ENCODE measurements at places on chromosomes 4 and X.

- DNase-seq = no peak
Observed at GRCh38 chr4:168713253-168713652, 216.4 kb downstream of the PALLD start.

DNA sequence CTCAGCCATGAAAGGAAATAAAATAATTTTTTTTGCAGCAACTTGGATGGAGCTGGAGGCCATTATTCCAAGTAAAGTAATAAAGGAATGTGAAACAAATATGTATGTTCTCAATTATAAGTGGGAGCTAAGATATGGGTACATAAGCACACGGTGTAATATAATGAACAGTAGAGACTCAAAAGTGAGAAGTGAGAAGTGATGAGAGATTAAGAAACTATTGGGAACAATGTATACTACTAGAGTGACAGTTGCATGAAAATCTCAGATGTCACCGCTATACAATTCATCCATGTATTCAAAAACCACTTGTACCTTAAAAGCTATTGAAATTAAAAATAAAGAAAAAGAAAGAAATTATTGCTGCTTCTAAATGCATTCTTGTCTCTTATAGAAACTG is 182.9 kb upstream of the TACR3 start:
- DNase-seq = no peak

GRCh38 chrX:45716750-45717149 is 516.1 kb upstream of the DIPK2B start:
- no peak for DNase-seq

DNA sequence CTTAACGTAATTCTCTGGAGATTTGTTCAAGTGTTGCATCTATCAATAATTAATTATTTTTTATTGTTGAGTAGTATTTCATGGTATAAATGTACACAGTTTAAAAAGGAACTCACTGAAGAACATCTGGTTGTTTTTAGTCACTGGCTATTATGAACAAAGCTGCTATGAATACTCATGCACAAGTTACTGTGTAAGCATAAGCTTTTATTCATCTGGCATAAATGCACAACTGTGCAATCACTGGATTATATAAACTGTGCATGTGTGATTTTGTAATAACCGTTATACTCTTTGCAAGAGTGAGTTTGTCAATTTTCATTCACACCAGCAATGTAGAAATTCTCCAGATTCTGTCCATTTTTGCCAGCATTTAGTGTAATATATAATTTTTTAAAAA is 43.8 kb upstream of the UBQLN2 start:
- DNase-seq = no peak

GRCh38 chrX:47321823-47322371 is 48.5 kb upstream of the ZNF157 start:
- no peak for DNase-seq

GRCh38 chrX:70494441-70494840 is 49.8 kb downstream of the DLG3 start:
- no peak for DNase-seq

GRCh38 chrX:24184018-24184417 is 34.5 kb downstream of the ZFX start:
- DNase-seq = peak; percentile 54

DNA sequence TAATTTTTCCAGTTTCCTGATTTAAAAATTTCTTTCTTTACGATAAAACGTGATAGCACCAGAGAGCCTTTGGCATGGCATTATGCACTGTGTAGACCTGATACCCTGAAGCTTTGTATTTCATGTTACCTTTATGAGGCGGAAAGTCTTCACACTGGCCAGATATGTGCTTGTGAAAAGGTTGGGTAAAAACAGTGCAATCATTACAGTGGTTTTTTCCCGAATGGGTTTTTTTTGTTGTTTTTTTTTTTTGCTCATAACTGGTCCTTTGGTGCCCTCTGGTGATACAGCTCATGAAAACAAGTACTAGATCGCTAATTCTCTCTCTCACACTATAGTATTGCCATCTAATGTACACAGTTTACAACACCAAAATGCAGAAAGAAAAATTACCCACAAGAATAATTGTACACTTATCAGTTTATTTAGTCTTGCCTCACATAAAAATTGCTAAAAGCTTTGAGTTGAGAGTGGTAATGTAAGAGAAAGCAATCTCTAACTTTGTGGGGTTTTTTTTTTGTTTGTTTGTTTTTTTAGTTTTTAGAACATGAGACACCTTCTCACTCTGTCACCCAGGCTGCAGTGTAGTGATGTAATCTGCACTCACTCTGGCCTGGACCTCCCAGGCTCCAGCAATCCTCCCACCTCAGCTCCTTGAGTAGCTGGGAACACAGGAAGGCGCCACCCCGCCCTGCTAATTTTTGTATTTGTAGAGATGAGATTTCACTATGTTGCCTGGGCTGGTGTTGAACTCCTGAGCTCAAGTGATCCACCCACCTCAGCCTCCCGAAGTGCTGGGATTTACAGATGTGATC is 21.3 kb downstream of the SPCS3 start:
- DNase-seq = peak; percentile 44

- no peak for DNase-seq
Observed at GRCh38 chrX:122567911-122568310, 616.2 kb upstream of the GRIA3 start.

DNA sequence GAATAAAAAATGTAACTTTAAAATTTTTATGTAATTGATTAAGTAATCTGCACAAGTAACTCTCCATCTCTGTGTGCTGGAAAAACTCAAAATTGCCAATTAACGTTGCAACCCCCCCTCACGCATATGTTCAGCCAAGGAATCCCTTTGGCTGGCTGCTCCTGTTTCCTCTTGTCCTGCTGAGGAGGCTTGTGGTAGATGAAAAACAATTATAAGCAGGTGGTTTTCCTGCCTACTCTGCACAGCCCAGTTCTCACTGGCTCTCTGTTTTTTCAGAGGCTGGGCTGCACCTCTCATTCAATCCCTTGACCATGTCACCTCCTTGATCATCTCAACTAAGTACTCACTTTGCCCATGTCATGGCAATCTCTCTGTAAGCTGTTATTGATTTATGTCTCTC is 1068.4 kb downstream of the ARAP2 start:
- no peak for DNase-seq

DNA sequence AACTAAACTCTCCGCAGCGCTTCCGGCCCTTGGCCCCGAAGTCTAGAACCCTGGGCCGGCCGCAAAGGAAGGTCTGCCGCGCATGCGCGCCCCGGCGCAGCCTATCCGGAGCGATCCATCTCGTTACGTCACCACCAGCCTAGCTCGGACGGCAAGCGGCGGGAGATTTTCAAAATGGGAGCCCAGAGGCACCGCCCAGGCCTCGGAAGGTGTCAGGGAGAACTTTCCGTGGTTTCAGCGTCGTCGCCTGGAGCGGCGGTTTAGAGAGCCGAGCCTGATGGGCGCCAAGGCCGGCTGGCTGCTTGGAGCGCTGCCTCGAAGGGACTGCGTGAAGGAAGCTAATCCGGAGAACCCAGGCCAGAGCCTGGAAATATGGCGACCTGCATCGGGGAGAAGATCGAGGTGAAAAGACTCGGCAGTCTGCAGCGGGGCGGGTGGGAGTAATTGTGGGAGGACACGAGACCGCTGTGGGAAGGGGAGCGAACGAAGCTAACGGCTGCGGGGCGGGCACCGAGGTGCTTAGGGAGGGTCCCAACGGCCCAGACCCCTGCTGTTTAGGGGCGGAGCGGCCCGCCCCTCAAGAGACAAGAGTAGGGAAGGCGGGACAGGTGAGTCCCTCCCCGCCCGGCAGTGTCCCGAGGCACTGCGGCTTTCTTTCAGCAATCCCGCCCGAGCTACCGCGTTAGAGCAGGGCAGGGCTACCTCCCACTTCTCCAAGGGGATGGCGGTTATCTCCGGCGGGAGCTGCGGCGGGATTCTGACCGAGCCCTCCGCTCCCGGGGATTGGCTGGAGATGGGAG is at the start of gene PLK4:
PLK4 (plus strand) TSS at position 131 of the 800 bp plus-strand sequence; CDS start at position 373, 242 bp downstream.
- DNase-seq = peak; percentile 93

DNA sequence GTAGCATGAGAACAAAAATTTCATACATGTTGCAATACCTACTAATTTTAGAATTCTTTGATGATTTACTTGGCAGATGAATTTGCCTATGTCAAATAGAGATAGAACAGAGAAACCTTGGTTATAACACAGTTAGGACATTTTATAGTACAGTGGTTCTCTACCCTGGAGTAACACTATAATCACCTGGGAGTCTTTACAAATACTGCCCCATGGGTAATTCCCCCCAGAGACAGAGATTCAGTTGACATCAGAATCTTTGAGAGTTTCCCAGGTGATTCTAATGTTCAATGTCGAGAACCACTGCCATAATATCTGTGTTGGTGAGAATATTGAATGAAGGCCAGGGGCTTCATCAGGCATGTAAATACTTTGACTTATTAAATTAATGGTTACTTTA is 401.3 kb upstream of the NDST4 start:
- DNase-seq = no peak

GRCh38 chr4:54365691-54366090 is 136.6 kb downstream of the PDGFRA start:
- DNase-seq = no peak

GRCh38 chrX:15269120-15269519 is 763 bp downstream of the ASB9 start:
- no peak for DNase-seq
